EH (cell line): ENCODE measurements at places on chromosomes 5 and 9.
A peak's percentile ranks its signal among the peaks of the same experiment; 100 is the strongest.

DNA sequence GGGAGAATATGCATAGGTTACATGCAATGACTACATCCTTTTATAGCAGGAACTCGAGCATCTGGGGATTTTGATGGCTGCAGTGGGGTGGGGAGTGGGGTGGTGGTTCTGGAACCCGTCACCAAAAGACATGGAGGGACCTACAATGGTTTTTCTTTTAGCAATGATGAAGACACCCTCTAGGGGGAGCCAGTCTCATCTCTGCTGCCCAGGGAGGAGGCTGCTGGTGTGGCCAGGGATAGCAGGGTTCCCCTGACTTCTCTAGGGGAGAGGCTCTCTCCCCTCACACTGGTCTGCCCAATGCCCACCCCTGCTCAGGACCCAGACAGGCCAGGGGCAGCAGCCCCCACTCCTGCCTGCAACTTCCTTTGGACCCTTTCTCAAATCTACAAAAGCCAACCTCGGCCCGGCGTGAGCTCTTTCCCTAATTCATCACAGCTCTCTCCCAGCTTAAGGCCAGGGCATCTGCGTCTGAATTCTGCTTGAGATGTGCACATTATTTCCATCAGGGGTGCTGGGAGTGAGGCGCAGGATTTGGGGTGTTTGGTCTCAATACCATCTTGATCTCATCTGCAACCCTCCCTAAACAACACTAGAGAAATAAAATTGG lies 73.6 kb upstream of the RETREG1 start:
- peak; percentile 64 for DNase-seq

- no peak for DNase-seq
Observed at GRCh38 chr5:6358434-6358820, 19.9 kb downstream of the MED10 start.

- no peak for DNase-seq
Observed at GRCh38 chr9:77561331-77562018, 86.6 kb downstream of the GNA14 start.

DNA sequence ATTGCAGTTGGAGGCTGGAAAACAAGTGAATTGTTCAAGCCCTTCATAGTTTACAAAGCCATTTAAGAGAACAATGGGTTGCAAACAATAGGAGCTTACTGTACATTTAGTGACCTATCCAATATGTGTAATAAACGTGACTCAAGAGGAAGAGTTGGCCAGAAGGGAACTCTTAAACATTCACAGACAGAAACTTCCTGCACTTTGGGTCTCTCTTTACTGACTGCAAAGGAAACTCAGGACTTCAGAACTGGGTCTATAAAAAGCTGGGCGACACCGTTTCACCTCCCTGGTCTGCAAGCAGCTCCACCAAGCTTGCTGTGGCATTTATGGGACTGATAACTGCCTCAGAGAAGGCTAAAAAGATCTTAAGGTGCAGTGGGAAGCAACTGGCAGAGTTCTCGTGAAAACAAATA lies 48.7 kb upstream of the SPATA31D4 start:
- DNase-seq, result peak; percentile 21

DNA sequence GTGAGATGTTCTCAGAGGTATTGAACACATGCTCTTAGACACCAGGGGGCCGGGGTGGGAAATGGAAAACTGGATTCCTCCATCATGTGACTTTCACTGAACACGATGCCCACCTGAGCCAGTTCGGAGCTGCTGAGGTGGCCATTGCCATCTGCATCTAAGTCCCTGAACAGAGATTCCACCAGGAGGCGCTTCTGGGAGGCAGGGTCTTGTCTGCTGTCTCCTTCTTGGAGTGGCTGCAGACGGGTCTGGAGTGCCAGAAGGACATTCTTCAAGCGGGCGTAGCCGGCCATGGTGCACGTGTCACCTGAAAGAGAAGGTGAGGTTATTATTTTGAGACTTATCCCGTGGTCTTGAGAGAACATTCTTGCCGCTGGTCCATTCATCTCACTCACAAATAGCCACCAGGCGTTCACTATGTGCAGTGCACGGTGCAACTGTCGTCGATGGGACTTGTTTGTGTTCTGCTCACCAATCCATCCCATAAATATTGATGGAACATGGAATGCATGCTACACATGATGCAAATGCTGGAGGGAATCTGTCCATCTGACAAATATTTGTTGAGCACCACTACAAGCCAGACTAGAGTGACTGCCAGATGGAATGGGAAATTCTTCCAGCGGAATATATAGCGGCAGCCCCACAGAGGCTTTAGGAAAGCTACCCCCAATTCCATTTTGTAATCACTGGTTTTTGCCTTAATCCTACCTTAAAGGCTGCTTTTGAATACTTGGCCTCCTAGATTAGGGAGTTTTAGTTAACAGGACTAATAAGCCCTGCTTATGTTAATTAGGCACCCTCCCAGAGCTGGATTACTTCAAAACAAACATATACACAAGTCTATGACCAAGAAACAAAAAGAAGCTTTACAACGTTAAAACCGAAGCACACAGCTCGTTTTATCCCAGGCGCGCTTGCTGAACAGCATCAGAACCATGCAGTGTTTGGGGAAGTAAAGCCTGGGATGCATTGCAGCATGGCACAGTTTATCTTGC lies 264.8 kb downstream of the HSPA4 start:
- DNase-seq, result peak; percentile 8

DNA sequence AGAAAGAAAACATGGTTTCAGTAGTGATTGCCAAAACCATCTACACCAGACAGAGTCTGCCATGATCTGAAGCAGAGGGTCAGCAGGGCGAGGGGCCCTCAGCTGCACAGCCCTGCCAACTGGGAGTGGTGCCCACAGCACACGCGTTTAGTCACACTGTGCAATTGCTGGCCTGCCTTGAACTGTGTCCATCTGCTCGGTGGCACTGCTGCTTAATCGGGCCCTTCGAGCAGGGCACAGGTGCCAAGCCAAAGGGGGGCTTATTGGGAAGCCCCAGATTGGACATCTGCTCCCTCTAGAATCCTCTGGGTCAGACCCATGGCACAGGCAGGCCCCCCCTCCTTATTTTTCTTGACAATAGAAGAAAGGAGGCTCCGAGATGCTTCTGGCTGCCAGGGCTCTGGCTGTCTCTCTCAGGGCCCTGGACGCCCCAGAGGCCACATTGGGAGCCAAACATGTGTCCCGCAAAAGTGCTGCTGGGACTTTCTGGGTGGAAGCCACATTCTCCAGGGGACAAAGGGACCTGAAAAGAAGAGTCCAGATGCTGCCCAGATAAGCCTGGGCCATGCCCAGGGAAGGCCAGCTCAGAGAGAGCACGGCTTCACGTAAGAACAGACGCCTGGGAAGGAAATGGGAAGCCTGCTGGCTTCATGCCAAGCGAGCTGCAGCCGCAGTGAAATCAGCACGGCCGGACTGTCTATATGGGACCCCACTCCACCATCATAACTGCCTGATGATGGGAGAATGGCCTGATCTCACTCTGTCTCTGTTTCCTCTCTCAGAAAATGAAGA lies 349.2 kb downstream of the GADD45G start:
- no peak for DNase-seq
